AG08395 (cell line): ENCODE measurements at places on chromosomes 5 and 9.
A peak's percentile ranks its signal among the peaks of the same experiment; 100 is the strongest.

- peak; percentile 78 for DNase-seq
Measured at GRCh38 chr5:147558826-147559225, 49.0 kb upstream of the DPYSL3 start.

- peak; percentile 42 for DNase-seq
Measured at GRCh38 chr5:125064621-125065438, 318.4 kb upstream of the ZNF608 start.

GRCh38 chr5:125528881-125529280 is 782.4 kb upstream of the ZNF608 start:
- DNase-seq, result no peak

GRCh38 chr9:134913041-134913712 is 4.5 kb downstream of the FCN1 start:
- DNase-seq, result no peak

DNA sequence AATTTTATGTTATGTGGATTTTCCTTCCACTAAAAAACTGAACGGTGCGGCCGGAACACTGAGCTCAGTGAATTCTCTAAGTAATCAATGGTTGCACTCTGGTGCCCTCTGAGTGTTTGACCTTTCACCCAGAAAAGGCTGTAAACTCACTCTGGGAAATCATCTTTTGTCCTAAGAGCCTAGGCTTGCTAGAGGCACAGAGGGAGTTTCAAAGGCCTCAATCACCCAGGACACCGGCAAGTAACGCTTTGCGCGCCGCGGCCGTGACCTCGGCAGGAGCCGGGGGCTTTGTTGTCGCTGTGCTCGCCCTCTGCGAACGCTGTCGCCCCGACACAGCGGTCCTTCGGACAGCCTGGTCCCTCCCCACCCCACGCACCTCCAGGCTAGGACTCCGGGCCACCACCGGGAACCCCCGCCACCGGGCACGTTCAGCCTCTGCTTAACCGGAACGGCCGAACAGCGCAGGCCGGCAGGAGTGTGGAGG is 703 bp downstream of the ISCA1 start:
- DNase-seq, result peak; percentile 6

- peak; percentile 57 for DNase-seq
Measured at GRCh38 chr9:135978642-135979546, 17.7 kb upstream of the UBAC1 start.

GRCh38 chr5:45622365-45622764 is 73.8 kb downstream of the HCN1 start:
- DNase-seq, result no peak

- DNase-seq, result no peak
Measured at GRCh38 chr5:111514087-111514486, 1.8 kb upstream of the STARD4 start.

DNA sequence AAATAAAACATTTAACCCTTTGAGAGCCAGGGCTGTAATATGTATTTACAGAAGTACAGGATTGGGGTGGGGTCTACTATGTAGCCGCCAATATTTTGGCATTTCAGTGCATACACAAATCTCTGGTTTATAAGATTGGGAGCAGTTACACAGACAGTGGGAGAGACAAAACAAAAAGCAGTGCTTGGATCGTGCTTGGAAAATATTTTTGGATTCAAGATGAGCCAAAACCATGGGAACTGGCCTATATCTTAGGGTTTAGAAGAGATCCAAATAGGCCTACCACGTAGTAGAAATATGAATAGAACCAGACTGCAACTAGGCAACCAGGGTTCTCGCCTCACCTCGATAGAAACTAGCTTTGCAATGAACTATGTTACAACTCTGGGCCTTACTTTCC is 169.6 kb downstream of the SLC12A2 start:
- DNase-seq, result no peak

DNA sequence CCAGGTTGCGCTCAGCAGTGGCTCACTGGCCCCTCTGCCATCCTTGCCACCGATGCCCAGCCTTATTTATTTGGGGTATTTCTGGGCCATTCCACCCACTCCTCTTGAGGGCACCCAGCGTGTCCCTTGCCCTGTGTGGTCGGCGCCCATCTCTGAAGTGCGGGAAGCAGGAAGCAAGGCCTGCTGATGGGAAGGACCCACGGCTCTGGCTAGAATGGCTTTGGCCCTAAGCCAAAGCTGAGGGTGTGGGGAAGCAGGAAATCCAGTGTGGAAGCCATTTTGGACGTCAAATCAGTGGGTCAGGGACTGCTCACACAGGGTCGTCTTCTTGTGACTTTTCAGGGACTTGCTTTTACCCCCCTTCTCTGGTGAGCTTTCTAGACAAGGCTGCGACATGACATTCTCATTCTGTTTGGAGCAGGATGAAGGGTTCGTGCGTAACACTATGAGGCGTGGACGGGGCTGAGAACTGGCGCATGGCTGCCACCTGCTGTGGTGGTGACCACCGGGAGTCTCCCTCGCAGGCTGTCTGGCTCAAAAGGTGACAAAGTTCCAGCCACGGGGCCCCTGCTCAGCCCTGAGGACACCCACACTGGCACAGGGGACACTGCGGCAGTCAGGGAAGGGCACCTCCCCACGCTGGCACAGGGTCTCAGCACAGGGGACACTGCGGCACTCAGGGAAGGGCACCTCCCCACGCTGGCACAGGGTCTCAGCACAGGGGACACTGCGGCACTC is 50.7 kb upstream of the NKD2 start:
- DNase-seq, result no peak

GRCh38 chr5:109855056-109855455 is 165.3 kb downstream of the MAN2A1 start:
- DNase-seq, result no peak

GRCh38 chr5:53161876-53162275 is 52.3 kb upstream of the MOCS2 start:
- DNase-seq, result peak; percentile 44

GRCh38 chr5:16245956-16246355 is 66.4 kb upstream of the MARCHF11 start:
- no peak for DNase-seq

GRCh38 chr5:170751631-170752030 is 31.9 kb upstream of the GABRP start:
- no peak for DNase-seq

DNA sequence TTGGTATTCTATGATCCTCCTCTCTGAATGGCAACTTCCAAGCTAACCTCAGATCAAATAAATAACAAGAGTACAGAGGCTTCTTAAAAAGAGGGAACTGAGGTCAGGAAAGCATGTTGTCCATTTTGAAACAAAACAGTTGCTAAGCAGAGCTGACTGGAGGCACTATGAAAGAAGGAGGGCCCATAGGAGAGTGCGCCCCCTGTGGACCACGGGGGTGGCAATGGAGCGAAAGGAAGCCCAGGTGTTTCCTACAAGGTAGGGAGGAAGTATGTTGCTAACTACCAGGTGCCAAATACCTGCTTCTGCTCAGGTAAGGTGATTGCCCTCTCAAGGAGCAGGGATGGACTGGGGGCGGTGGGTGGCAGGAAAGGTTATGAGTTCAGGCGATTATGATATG is 101.8 kb upstream of the MAST4 start:
- no peak for DNase-seq

DNA sequence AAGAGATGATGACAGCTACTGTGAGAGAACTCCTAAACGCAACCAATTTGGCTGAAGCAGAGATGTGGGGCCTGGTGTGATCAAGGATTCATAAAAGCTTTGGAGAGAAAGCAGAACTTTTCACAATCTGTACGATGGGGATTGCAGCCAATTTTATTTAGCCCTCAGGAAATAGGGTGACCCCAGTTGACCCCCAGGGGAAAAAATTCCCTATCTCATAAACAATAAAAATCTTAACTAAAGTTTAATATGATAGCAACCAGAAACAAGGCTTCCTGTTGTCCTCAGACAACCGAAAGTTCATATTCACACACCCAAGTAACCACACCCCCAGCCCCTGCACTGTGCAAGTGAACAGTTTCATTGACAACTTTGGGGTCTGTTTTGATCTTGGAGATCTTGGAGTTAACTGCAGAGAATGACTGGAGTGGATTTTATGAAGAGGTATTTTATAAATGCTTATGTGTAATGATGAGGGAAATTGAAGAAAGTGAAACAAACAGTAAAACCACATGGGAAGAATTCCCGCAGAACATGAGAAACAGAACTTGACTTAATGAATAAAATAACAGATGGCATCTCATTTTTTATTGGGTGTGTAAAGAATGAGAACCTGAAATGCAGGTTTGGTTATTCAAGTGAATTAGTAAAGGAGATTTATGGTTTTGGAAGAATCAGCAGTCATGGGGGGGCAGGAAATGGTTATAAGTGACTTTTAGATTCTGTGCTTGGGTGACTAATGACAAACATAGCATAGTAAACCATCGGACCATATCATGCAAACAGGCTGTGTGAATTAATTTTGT is 94.5 kb downstream of the PDE4D start:
- no peak for DNase-seq

- no peak for DNase-seq
Measured at GRCh38 chr5:138128334-138128733, 10.9 kb downstream of the NME5 start.

GRCh38 chr5:180860273-180860886 is 696 bp downstream of the ZFP62 start:
- DNase-seq, result peak; percentile 32

- no peak for DNase-seq
Measured at GRCh38 chr5:160799184-160799583, 52.8 kb downstream of the ATP10B start.

DNA sequence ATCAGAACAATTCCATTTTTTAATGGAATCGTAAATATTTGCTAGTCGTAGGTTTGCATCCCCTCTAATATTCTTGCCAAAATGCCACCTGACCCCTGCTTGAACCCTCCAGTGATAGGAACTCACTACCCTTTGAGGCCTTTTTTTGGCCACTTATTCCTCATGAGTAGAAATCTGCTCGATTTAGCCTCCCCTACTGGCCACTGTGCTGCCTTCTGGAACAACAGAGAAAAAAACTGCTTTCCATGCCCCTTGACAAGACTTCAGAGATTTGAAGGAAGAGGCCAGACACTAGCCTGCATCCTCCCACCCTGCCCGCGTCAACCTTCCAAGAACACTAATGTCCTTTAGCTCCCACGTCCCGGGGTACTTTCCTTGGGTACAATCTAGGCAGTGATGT is 4.1 kb downstream of the CCDC69 start:
- no peak for DNase-seq

GRCh38 chr5:102049517-102049916 is 246.6 kb downstream of the SLCO4C1 start:
- no peak for DNase-seq

- DNase-seq, result no peak
Measured at GRCh38 chr5:35359859-35360258, 129.6 kb upstream of the PRLR start.

DNA sequence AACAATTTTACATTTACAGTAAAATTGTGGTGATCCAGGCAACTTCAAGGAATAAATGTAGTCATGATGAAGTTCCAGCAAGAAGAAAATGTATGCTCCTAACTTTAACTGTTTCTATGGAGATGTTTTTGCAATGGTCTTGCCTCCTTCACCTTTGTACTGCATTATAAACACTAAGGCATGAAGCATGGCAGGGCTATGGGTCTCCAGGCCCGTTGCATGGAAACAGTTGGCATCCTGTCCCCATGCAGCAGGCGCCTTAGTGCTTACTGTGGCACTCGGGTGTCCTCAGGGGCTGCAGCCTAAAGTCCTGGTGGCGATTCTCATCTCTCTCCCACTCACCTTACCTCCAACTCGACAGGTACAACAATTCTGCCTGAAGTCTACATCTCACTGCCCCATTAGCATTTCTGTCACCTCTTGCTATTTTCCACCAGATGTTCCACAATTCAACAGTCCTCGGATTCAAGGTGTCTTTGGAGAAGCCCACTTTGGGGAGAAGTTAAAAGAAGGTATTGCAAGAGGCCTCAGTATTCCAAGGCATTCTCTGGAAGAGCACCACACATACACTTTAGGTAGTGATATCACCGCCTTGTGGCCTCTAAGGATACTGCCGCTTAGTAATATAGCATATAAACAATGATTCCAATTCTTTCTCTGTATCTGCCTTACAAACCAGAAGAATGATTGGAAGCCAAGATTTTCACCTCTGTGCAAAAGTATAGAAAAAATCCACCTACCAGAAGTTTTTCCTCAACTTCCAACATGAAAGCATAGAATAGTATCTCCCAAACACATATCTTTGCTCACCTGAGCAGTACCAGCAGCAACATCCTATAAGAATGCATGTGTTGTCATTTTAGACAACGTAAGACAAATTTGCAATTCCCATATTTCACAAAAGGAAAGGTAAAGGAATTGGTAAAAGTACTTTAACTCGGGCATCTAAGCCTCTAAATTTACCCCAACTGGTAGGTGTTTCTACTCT is 5.1 kb downstream of the LIFR start:
- DNase-seq, result peak; percentile 54

DNA sequence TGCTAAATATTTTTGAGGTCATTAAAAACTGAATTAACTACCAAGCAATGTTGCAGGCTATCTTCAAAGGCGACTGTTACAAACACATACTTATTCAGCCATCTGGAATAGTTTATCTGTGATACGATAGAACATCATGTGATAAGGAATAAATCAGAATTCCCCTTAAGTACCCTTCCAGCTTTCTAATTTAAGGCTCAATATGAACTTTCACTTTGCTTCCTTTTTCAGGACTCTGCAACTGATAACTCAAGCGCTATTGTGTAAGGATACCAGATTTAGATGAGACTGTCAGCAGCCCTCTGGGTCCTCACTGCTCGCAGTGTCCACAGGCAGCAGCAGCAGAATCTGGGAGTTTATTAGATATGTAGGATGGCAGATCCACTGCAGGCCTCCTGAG is 416.3 kb downstream of the SPATA31D1 start:
- DNase-seq, result no peak

- peak; percentile 69 for DNase-seq
Measured at GRCh38 chr9:126499005-126499910, 114.5 kb upstream of the LMX1B start.

- no peak for DNase-seq
Measured at GRCh38 chr5:33232731-33233505, 207.8 kb upstream of the TARS1 start.

- no peak for DNase-seq
Measured at GRCh38 chr5:42720251-42720650, 36.4 kb upstream of the CCDC152 start.

DNA sequence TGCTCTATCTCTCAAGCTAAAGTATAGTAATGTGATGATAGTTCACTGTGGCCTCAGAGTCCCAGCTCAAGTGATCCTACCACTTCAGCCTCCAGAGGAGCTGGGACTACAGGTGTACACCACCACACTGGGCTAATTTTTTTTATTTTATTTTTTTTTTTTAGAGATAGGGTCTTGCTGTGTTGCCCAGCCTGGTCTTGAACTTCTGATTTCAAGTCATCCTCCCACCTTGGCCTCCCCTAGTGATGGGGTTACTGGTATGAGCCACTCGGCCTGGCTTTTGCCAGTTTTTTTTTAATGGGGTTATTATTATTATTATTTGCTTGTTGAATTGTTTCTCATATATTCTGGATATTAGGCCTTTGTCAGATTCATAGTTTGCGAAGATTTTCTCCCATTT is 13.2 kb downstream of the FAF2 start:
- DNase-seq, result no peak

DNA sequence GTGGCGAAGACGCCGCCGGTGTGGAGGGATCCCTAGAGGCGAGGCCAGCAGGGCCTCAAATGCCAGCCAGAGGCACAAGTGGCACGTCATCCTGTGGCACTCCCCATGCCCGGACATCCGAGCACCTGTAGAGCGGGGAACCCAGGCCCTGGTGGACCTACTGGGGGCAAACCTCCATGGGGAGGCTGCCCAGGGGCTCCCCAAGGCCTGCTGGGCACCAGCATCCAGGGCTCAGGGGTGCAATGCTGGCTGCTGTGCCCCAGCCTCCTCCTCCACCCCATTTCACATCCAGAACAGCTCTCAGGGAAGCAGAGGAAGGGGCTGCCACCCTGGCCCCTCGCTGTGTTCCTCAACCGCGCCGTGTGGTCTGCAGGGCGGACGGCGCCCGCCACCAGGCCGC is 43.5 kb downstream of the HK3 start:
- DNase-seq, result no peak
